CD4-positive, alpha-beta T cell treated with Interleukin-15 for 1 hour (primary cell): ENCODE measurements at places on chromosomes 13 and 19.

DNA sequence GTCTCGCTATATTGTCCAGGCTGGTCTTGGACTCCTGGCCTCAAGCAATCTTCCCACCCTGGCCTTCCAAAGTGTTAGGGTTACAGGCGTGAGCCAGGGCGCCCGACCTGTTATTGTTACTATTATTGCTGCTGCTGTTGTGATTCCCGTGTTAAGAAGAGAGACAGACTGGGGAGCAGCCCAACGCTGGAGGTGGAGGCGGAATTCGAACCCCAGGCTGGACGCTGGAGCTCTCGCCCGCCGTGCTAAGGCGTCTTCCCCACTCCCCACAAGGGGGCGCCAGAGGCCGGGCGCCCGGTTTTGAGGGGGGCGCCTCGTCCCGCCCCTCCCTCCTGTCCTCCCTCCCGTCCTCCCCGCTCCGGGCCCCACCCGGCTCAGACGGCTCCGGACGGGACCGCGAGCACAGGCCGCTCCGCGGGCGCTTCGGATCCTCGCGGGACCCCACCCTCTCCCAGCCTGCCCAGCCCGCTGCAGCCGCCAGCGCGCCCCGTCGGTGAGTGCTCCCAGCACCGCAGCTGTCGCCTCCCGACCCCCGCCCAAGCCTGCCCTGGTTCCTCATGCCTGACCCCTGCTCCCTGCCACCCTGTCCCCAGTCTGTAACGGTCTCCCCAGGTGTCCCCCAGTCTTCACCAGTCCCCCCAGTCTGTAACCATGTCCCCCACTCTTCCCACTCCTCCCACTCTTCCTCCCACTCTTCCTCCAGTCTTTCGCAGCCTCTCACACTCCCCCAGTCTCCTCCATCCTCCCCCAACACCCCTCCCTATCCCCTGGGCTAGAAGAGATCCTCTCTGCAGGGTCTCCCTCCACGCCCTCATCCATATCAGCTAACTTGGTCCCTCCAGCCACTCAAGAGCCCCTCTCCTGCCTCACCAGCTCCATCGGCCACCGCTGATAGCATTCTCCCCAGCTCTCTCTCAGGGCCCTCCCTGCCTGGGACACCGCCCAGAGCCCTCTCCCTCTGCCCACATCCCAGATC lies at the start of gene EHD2:
Gene EHD2 (plus strand): TSS at position 377 of the 976 bp plus-strand sequence. CDS start 3,191 bp downstream, outside the sequence.
- DNase-seq, result no peak

DNA sequence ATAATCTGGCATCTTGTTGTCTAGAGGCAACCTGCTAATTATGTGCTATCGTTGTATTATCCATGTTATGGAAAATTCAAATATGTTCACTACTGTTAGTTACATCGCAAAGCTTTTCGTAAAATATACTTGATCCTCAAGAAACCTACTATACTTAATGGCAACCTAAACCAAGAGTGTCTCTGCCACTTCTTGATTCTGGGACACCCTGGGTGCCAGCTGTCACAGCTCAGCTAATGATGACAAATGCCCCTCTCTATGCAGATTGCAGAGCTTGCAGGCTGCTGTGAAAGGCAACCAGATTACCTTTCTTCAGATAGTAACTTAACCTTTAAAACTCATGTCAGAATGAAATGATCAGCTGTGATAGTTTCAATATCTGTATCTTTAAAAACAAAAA lies 8.9 kb upstream of the MAB21L1 start:
- no peak for DNase-seq

DNA sequence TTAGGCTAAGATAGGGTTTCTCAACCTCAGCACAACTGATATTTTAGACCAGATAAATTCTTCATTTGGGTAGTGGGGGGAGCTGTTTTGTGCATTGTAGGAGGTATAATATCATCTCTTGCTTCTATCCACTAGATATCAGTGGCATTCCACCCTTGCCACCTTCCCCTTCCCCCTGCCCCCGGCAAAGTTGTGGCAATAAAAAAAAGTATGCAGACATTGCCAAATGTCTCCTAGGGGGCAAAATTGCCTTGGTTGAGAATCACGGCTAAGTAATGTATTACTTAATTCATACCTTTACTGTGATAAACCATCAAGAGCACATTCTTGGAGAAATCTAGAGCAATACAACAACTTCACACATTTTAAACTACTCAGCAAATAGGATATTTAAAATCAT lies 51.4 kb downstream of the UBL3 start:
- DNase-seq, result no peak

GRCh38 chr19:35178701-35179100 lies 24.2 kb downstream of the FXYD5 start:
- no peak for DNase-seq

DNA sequence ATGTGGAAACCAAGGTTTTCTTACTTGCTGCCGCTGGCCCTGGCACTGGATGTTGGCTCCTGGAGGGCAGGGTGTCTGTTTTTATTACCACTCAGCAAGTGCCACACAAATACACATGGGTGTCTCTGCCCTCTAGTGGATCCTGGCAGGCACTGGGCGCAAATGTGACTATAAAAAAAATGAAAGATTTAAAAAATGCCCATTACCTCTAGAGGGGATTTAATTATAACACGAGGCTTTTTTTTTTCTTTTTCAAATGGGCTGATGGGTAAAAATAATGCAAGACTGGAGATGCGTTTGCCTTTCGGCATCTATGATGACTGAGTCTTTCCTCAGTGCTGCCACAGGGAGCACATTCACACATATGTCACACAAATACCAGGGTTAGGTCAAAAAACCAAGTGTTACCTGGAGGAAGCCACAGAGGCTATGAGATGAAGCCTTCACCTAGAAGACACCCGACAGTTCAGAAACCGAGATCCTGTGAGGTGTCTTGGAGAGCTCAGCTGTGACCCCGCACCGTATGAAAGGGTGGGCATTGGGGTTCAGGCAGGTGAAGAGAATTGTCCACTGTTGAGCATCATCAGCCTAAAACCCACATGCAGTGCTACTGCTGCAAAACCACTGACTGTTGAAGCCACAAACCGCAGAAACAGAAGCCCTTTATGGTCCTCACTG lies 25.7 kb downstream of the CHAMP1 start:
- DNase-seq, result peak; percentile 46

- DNase-seq, result no peak
Observed at GRCh38 chr19:31613683-31614219, 264.5 kb upstream of the TSHZ3 start.

GRCh38 chr19:32566246-32566830 lies 14.7 kb upstream of the PDCD5 start:
- no peak for DNase-seq

DNA sequence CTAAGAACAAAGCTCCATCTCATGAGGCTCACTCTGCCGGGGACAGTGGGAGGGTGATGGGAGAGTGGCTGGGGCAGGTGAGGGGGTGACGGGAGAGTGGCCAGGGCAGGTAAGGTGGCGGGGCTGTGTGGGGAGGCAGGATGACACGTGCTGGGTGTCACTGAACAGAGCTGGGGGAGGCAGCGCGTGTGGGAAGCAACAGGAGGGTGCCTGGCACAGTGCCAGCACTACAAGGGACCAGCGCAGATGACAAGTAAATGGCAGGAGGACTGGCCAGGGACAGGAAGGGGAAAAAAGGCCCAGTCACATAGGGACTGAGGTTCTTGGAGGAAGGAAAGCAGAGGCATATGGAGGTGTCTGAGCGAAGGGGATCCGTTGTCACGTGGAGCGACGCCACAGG lies 129.9 kb downstream of the RNF17 start:
- no peak for DNase-seq

- DNase-seq, result peak; percentile 84
Observed at GRCh38 chr19:16259385-16260159, 61.9 kb downstream of the AP1M1 start.
